Activated CD4-positive, alpha-beta T cell treated with anti-CD3 and anti-CD28 coated beads, Interleukin-2, amount 10 ng/mL, durations not matched to agents 7 days and 5 days (primary cell): ENCODE measurements at places on chromosomes 12 and 14.

GRCh38 chr14:63322897-63323573 is 4.3 kb upstream of the GPHB5 start:
- no peak for DNase-seq

GRCh38 chr12:70785896-70786295 is 134.6 kb downstream of the PTPRR start:
- DNase-seq: no peak

DNA sequence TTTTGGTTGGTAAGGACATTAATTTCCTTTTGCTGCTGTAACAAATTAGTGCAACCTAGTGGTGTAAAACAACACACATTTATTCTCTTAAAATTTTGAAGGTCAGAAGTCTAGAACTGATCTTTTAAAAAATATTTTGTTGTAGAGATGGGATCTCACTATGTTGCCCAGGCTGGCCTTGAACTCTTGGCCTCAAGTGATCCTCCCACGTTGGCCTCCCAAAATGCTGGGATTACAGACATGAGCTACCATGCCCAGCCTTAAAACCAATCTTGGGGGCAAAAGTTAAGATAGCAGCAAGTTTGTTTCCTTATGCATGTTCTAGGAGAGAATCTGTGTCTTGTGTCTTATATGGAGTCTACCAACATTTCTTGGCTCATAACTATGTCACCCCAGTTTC is 55.8 kb downstream of the MIA2 start:
- DNase-seq: no peak

GRCh38 chr14:69560826-69561225 is 13.8 kb downstream of the CCDC177 start:
- DNase-seq: no peak

DNA sequence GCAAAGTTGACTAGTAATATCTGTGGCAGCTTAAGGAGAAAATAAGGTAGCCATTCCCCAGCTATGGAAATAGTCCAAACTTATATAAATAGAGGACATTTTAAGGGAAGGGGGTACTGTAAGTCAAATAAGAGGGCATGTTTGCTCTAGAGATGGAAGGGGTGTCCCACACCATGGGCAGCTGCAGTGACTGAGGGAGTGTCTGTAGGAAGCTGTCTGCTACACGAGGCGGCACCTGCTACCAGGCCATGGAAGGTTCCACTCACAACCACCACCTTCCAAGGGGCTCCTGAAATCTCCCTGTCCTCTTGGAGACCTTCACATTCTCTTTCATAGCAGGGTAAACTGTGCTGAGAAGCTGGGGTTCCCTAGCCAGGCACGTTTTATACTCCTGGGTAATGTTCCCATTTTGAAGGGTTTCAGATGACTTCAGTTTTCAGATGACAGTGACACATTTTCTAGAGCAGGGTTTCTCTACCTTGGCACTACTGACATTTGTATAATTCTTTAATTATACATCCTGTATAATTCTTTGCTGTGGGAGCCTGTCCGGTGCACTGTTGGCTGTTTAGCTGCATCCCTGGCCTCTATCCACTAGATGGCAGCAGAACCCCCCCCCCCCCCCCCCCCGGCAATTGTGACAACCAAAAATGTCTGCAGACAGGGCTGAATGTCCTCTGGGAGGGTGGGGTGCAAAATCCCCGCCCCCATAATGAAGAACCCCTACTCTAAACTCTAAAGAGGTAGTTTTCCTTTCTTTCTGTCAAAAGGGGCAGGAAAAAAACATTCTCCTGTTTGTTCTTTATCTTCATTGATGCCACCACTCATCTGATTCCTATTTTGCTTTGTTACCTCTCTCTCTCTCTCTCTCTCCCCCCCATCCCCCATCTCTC is 11.6 kb upstream of the SMCO2 start:
- DNase-seq: peak; percentile 16

GRCh38 chr14:70662080-70662479 is 20.4 kb downstream of the TTC9 start:
- no peak for DNase-seq

GRCh38 chr12:2258025-2258424 is 205.2 kb downstream of the CACNA1C start:
- no peak for DNase-seq

DNA sequence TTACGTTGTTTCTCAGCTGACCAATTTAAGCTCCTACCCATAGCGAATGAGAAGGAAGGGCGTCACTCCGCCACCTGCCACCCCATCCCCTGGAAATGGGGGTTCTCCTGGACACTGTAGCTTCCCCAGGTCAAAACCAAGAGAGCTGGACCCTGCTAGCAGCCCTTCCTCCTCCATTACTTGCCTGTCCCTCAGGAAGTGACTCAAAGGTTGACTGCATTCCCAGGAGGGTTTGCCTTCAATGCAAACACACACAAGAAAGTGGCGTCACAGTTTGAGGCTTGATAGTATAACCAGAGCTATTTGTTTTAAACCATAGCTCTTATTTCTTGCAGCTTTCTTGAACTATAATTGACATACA is 79.1 kb downstream of the KCNK13 start:
- DNase-seq: no peak

GRCh38 chr14:96287856-96288255 is 31.8 kb downstream of the BDKRB1 start:
- no peak for DNase-seq

- no peak for DNase-seq
Measured at GRCh38 chr14:29391801-29392200, 535.8 kb downstream of the PRKD1 start.

DNA sequence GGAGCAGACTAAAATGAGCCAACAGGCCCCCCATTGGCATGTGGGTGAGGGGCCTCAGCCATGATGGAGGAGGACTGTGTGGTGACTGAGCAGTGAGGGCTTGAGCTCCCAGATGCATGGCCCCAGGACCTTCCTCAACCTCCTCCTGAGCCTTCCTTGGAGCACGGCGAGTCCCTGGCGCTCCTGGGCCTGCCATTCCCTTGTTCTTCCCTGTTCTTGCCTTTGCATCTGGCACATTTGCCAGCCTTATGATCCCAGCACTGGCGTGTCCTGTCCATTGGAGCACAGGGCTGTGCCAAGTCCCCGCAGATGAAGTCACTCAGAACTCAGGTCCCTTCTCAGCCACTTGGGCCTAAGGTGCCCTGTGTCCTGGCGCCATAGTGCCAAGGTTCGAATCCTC is 40.3 kb upstream of the MEG3 start:
- DNase-seq: no peak

GRCh38 chr12:2485681-2486080 is 309.1 kb upstream of the FKBP4 start:
- DNase-seq: no peak

- no peak for DNase-seq
Measured at GRCh38 chr14:105313381-105314286, 914 bp upstream of the PACS2 start.

DNA sequence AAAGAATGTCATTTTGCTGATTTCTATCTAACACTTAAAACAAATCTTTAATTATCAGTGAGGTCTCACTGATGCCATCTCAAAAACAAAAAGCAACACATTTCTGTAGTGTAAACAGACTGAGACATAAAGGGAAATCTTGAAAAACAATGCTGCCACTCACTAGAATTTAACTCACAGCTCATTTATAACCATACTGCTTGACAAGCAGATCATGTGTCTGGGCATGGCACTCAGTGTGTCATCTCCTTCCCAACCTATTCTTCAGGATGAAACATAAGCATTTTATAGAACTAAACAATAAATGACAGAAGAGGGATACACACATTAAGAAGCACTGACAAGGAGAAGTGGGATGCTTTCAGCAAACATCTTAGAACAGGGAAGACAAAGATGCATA is 22.4 kb downstream of the ATF7 start:
- DNase-seq: no peak

DNA sequence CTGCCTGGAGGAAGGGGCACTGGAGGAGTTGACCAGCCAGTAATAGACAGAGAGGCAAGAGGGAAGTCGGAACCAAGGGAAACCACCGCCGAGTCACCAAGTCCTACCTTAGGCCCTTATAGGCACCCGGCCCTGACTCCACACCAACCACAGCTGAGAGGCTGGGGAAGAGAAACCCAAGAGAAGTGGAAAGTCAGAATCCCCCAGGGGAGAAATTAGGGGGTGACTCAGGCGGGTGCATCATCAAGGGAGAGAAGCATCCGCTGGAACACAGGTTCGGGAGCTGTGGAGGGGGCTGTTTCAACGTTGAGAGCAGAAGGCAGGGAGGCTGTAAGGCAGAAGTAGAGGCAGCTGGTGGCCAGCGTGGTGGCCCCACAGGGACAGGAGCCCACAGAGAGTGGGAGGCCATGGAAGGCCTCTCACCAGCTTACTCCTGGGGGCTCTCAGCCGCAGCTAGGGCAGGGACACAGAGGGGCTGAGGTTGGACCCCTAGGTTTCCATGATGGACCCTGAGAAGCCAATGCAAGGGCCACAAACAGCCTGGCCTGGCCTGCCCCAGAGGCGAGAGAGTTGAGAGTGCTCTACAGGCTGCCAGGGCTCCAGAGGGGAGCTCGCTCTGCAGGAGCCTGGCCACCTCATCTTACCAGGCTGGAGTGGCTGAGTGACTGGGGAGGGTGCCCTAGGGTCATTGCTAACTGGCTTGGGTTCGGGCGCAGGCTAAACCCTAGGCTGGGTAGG is 1.4 kb upstream of the TRMT61A start:
- no peak for DNase-seq

DNA sequence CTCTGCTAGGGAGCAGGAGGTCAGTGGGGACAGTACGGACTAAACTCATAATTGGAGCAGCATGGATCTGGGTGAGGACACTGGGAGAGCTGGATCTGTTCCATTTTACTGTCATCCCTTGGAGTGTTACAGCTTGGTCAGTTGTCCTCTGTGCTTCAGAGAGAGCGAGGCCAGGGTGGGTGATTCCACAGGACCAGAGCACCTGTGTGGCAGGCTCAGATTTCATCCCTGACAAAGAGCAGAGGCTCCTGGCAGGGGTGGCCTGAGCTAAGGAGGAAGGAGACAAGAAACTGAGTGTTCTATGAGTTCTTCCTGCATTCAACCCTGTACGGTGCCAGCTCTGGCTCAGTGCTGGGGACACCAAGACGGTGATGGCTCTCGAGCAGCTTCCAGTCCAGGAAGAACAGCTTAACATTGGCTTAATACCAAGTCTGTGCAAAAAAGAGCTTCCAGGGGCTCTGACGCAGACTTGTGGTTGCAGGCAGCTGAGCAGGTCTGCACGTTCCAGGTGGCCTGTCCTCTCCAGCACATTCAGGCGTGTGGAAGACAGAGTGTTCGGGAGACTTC is 8.4 kb upstream of the PGF start:
- DNase-seq: no peak

DNA sequence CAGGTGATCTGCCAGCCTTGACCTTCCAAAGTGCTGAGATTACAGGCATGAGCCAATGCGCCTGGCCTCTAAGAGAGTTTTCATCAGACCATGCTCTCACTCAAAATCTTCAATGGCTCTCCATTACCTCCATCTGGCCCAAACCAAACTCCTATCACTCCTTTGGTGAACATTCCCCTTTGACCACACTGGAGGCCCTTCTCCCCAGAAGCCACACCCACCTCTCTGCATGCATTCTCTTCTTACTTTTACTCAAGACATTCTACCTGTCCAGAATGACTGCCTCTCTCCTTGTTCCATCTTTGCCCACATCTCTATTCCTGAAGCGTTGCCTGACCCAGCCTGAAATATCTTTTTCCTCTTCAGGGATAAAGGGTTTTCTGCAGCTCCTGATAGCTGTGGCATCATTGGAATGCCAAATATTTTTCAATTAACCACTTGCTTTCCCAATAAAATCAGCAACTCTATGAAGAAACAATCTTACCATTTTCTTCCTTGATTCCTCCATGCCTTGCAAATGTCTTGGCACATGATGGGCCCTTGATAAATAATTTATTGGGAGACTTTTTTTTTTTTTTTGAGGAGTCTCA is 15.5 kb downstream of the PLEK2 start:
- DNase-seq: no peak

DNA sequence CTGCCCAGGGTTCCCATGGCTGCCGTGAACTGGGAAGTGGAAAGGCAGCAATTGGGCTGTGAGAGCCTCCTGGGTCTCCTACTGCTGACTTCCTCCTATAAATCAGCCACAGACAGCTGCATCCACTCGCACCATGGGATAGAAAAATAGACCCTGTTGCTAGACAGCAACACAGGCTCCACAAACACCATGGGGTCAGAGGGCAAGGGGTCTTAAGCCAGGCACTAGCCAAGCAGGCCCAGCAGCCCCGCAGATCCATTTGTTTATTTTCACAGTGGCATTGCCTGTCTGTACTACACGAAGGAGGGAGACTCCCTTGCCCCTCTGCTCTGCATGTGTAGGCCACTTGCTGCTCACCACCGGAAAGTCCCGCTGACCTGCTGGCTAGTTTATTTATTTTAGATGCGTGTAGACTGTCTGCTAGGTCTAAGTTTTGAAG is 139.8 kb downstream of the DACT1 start:
- DNase-seq: no peak

GRCh38 chr12:47717443-47718193 is 7.7 kb downstream of the ENDOU start:
- peak; percentile 62 for DNase-seq

- no peak for DNase-seq
Measured at GRCh38 chr12:120618954-120619615, 21.3 kb upstream of the CABP1 start.

DNA sequence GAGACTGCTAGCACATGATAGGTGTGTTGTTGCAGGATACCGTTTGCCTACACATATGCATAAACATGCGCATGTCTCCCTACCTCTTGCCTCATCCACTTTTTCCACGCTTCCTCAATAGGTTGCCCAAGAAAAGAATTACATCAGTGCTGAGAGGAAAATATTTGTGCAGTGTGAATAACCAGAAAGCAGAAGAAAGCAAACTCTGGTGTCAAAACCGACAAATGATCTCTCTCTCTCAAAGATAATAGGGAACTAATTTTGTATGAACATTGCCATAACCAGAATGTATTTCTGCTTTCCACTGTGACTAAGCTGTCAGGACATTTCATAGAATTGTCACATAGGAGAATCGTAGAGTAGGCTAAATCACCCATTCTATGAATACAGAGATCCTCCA is 1.3 kb downstream of the CLEC7A start:
- no peak for DNase-seq

DNA sequence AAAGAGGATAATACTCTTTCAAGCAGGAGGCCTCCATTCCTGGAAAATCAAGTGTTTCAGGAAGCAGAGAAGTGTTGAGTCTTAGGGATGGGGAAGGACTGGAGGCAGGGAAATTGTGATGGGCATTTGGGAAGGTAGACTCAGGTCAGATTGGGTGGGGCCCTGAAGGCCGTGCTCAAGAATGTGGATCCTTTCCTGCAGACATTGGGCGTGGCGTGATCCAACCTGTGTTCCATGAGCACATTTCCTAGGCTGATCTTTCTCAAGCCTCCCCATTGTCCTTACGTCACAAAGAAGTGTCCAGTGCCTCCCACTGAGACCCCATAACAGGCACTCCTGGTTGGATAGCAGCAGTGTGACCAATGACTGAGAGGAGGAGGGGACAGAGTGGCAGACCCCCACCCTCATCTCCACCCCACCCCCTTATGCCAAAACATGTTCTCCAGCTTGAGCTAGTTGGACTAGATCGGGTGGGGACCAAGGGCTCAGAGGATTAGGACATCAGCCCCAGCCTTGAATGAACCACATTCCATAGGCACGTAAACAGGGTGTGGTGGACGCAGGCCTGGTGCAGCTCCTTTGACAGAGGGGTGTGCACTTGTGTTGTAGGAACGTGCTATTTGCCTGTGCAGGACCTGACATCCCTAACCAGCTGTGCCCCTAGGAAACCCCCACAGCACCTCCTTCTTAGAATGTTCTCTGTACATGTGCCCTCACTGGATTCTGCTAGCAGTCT is 76.8 kb downstream of the TTC9 start:
- no peak for DNase-seq

- peak; percentile 54 for DNase-seq
Measured at GRCh38 chr12:6570264-6570887, 2.3 kb upstream of the NOP2 start.
